ENCODE measurements at places on chromosomes 1 and 21.

DNA sequence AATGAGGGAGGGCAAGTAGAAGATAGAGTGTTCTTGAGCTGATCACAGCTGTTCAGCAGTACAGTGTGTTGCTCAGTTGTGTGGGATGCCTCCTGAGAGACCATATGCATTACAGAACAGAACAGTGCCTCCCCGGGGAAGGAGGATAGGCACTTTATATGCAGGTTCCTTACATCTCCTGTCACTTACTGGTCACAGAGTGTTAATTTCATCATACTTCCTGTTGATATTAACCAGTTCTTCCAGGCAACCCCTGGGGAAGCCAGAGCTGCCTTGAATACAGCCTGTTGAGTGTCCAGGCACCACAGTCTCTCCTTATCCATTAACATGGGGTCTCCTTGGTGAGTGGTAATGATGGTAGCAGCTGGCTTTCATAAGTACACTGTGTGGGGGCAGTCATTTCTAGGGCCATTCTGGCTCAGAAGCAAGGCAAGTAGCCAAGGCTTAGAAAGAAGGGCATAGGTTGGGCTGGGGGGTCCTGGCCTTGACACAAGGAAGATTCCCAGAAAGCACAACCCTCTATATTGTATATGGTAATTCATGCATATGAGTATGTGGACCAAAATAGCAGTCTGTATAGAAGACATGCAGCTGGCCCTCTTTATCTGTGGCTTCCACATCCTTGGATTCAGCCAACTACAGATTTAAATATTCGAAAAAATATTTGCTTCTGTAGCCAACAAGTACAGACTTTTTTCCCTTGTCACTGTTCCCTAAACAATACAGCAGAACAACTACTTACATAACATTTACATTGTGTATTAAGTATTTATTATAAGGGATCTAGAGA is 142.4 kb downstream of the ZP4 start:
- DNase-seq, result no peak

DNA sequence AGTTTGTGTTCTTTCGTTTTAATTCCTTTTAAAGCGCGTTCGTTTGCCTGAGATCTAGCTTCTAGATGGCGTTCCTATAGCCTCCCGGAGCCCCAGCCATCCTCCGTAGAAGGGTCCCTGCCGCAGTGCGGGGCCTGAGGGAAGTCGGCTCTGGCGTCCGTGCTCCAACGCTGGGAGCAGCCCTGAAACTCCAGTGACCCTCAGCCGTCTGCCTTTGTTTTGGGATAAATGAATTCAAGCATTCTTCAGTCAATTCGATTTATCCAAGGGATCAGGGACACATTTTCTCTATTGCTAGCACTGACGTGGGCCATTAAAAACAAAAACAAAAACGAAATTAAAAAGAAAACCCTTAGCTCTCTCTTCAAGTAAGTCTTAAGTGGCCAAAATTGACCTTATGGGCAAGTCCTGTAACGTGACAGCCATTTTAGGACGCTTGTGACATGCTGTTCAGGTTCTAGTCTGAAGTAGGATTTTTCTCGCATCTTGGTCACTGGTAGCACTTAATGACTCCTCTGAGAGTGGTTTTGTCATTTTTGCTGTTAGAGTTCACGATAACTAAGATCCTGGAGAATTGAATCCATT is 742 bp upstream of the HSPA13 start:
- DNase-seq, result peak; percentile 12

DNA sequence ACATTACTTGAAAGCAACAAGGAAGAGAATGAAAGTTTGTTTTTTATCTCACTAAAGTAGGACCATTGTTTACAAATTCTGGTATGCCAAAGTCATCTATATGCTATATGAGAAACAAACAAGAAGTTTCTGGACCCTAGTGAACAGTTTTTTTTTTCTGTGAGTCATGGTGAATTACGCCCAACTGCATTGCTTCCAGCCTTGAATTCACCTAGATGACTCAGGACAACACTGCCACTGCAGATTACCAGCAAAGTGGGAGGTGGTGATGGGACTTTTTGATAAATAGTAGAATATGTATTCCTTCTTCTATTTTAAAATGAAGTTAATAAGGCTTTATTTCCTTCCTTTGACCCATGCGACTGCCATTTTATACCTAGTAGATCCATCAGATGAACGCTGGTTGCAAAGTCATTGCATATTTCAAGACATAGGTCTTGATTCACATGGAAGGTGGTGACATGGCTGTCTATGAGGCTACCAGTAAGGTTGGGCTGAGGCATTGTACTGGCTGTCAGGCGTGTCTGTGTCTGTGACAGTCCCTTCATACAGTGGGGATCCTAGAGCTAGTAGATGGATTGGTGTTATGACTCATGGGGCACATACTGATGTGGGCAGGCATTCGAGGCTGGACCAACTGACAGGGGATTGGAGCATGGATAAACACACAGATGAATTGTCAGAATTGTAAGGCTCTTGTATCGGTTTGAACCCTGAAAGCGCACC is 49.1 kb upstream of the APOBEC4 start:
- no peak for DNase-seq

GRCh38 chr1:205091043-205091740 is 6.9 kb upstream of the TMEM81 start:
- DNase-seq, result no peak

GRCh38 chr1:226268421-226269124 is 40.4 kb downstream of the LIN9 start:
- DNase-seq, result no peak

Data from RPMI8226 (cell line).